ENCODE measurements at places on chromosomes 6 and 20. TPM values are rescaled to one million over a fixed set of nuclear protein-coding genes. Genes with fewer than 3 reads are reported as not detected.

Gene AIG1
- total RNA-seq, result 5.0 TPM

Gene ELOVL4
- 2.3 TPM for total RNA-seq

Gene PRDM13
- not detected for total RNA-seq

Gene OVOL2
- total RNA-seq, result not detected

Gene HLA-DRA
- 242 TPM for total RNA-seq

Gene RBM24
- total RNA-seq, result not detected

Gene RPS6KA2
- 4.6 TPM for total RNA-seq

Gene COL10A1
- not detected for total RNA-seq

Gene PNPLA1
- not detected for total RNA-seq
